ENCODE measurements at places on chromosomes 16 and 17.

DNA sequence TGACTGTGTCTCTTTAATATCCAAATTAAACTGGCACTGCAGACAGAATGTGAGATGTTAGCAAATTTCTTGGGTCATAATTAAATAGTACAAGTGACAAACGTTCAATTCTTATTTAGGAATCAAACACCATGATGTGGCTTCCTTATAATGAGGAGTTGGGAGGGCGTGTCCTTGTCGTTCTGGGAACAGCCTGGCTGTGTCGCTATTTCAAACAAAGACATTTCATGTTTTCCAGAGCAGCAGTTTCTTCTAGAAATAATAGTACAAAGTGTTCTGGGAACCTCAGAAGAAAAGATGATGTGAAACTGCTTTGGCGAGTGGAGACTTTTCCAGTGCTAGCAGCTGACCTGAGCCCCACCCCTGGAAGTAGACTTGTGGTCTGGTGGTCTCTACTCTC is 301.7 kb upstream of the N4BP1 start:
- no peak for DNase-seq

GRCh38 chr16:67593288-67593687 is 31.0 kb downstream of the CTCF start:
- no peak for DNase-seq

DNA sequence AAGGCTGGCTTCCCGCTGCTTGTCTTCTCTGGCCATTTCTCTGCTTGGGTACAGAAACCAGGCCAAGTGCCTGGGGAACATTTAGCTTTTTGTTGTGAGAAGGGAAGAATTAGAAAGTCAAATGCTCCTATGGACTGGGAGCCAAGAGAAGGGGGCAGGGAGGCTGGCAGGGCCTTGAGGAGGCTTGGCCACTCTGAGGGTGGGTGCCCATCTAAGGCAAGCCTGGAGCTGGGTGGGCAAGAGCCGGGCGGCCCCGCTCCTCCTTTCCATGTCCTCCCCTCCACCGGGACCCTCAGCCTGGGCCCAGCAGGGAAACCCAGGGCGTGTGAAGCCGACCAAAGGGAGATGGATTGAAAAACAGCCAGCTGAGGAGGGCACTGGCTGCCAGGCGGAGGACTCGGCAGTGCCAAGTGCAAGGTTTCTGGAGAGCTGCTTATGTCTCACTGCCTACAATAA is 69.4 kb downstream of the NTN1 start:
- no peak for DNase-seq

DNA sequence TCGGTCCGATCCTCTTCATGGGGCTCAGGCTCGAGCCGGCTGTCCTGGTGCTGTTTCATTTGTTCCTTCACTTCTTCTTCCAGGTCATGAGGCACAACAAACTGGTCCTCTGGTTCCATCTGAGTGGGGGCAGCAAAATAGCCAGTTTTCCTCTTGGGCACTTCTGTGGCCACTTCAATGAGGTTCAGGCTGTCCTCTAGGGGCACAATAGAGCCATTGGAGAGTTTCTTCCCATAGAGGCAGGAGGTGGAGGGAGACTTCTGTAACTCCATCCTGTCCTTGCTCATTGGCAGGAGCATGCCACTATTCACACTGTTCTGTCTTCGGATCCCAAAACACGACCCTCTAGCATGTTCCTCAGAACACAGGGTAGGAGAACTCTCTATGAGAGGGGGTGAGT is 22.9 kb downstream of the MARVELD3 start:
- DNase-seq, result no peak

DNA sequence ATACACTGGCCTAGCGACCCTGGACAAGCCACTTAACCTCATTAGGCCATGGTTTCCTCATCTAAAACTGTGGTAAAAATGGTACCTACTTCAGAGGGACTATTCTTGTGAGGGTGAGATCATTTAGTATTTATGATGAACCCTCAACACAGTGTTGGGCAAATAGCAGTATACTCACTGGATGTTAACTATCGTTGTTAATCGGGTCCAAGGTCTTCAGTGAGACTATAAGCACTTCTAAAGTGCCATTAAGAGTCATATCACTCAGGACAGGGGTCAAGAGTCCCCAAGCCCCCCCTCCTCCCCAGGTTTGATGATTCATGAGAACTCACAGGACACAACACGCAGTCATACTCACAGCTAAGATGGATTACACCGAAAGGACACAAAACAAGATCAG is 11.0 kb downstream of the TK2 start:
- DNase-seq, result no peak

DNA sequence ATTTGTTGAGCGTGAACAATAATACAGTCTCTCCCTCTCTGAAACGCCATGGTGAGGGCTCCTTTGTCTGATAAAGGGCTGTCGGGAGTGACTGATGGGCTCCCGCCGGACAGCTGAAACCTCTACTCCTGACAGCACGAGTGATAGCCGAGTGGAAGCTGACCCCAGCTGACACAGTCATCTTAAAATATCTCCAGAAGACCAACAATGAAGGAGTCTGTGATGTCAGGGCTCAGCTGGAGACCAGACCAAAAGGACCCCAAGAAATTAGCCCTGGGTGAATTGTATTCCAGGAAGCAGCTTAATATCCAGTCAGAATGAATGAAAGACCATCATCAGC is 22.4 kb downstream of the CCDC182 start:
- DNase-seq, result no peak

DNA sequence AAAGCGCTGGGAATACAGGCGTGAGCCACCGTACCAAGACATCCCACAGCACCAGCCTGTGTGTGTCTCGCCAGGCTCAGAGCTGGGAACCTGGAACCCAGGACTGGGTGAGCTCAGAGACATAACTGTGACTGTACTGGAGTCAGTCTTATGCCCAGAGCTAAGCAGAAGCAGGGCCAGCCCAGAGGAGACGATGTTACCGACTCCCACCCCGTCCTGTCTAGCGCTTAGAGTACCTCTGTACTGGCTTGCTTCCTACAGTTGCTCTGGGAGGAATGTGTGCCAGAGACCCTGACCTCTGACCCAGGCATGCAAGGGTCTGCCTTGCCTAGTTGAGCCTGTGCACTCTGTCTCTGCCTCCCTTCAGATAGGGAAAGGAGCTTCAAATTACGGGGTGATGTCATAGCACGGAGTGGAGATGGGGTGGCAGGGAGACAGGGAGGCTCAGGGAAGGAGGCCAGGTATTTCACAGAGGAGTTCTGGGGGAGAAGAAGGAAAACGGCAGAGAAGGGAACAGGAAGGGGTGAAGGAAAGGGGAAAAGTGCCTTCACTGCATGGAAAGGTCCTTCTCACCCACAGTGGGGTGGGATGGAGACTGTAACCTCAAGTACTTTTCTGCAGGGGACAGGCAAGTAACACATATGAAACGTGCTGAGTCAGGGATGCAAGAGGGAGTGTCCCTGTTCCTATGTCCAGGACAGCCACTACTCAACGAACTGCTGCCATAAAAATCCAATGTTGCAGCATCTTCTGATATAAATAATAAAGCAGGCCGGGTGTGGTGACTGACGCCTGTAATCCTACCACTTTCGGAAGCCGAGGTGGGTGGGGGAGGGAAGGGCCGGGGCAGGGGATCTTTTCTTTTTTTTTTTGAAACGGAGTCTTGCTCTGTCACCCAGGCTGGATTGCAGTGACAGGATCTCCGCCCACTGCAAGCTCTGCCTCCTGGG is 5.8 kb upstream of the ARMC5 start:
- no peak for DNase-seq

- DNase-seq, result no peak
Observed at GRCh38 chr17:50173335-50173941, 7.6 kb downstream of the SGCA start.

DNA sequence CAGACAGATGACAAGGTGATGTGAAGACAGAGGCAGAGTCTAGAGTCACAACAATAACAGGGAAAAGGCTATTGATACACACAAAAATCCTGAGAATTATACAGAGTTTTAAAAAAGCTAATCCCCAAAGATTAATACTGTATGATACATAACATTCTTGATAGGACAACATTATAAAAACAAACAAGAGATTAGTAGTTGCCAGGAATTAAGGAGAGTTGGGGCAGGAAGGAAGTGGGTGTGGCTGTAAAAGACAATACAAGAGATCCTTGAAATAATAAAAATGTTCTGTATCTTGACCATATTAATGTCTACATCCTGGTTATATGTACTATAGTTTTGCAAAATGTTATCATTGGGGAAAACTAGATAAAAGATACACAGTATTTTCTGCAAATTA is 309.5 kb upstream of the PMFBP1 start:
- DNase-seq, result no peak

DNA sequence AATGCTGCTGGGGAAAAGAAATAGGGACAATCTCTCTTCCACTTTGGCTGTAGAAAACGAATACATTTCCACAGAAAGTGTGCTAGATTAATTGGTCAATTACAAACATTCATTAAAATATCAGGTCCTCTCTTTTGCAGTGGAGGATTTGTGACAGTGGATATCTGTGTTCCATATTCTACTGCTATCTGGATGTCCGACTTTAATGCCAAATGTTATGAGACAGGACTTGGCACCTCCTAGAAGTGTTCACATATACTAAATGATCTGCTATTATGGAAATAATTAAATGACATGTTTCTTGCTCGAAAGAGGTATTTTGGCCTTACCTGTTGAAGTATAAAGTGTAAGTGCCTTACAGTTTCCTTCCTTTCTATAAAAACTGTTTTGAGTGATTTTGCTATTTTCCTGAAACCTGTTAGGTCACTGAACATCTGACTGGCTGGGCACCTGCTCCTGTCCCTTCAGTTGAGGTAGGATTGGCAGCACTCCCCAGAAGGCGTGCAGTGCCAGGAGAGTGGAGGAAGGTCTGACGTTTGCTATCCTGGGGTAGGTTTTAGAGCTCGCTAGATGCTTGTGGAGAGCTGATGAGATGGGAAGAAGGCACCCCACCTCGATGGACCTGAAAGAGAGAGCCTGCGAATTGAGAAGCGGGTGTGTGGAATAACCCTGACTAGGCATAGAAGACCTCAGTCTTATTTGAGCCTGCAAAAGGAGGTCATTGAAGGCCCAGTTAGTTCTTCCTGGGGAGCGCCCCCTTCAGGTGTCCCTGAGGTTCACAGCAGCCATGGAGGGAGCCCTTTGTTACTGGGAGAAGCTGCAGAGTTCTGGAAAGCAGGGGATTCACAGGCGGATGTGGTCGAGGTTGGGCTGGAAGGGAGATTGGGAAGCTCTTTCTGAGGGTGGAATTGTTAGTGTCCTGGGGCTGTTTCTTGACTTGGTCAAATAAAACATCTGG is 159.4 kb upstream of the ZNF267 start:
- DNase-seq, result no peak

GRCh38 chr17:22669721-22670120 is 977.4 kb downstream of the KCNJ18 start:
- DNase-seq, result no peak

DNA sequence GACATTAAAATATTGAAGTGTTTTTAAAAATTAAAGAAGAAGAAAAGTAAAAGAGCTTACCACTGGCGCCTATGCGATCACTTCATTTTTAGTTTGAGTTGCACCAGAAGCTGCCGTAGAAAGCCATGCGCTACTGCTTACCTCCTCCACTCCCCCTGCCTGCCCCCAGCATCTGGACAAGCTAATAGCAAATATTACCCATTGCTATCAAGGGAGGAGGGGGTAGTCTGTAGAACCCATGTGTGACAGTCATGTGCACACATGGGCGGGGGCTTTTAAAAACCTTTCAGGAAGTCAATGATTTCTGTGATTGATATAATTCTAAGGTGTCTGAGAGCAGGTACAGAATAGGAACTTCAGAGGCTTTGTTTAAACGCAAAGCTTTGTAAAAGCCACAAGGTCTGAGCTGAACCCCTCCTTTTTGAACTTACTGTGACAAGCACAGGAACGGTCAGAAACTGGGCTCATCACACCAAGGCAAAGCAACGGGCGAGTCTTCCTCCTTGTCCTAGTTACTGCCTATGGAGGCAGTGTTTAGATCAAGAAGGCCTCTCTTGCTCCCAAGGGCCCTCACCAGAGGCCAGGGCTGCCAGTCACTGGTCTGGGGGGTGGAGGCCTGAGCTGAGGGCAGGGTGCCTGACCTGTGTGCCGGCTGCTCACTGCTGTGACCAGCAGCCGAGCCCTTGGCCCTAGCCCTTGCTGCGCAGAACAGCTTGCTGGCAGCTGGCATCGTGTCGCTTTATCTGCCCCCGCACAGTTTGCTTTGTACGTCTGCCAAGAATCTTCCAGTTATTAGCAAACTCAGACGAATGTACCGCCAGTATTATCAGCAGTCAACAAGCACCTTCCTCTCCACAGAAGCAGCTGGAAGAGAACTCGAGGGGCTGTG is 15.0 kb downstream of the GINS2 start:
- DNase-seq, result no peak

- no peak for DNase-seq
Observed at GRCh38 chr17:32264823-32265191, 825 bp upstream of the RHBDL3 start.

DNA sequence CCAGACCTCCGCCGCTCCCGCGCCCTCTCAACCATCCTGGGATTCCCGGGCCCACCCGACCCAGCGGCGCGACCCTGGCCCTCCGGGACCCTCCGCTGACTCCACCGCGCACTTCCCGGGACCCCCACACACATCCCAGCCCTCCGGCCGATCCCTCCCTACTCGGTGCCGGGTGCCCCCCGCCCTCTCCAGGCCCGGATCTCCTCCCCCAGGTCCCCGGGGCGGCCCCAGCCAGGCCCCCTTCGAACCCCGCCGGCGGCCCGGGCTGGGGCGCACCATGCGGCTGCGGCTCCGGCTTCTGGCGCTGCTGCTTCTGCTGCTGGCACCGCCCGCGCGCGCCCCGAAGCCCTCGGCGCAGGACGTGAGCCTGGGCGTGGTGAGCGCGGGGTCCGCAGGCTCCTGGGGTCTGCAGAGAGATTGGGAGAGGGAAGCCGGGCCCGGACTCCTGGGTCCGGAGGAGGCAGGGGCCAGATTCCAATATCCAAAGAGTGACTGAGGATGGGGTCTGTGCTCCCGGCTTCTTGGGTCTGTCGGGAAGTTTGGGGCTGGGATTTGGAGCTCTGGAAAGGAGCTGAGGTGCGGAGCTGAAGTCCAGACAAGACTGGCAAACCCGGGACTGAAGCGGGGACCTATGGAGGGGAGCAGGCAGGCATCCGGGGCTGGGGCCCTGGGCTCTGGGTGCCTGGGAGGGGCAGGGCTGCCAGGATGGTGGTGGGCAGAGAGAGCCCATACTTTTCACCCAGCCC is 453 bp downstream of the MMP25 start:
- no peak for DNase-seq
